ENCODE measurements at places on chromosomes 6 and 20.

DNA sequence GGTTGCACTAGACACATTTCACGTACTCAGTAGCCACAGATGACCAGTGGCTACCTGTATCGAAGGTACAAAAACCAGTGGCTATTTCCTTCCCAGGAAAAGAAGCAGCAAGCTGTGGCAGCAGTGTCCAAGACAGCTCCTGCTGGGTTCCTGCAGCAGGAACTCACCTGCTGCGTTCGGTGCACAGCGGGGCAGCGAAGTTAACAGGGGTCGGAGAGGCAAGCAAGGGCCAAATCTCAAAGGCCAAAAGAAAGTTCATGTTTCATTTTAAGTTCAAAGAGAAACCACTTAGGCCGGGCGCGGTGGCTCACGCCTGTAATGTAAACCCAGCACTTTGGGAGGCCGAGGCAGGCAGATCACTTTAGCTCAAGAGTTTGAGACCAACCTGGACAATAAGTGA lies 26.9 kb downstream of the ASIP start:
- DNase-seq, result no peak

DNA sequence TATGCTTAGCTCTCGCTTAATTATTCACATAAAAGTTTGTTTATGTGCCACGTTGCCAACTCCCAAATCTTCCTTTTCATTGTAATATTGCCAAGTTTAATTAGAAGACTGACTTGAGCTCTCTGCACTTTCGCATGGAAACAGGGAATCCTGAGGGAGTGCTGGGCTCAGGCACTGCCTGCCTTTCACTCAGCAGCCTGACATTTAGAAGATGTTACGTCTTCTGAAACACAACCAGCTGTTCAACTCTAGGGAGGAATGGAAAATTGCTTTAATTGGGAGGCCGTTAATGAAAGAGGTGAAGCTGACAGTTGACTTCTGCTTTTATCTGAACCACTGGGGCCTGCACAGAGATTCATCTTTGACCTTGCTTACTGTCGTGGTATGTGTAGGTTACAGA lies 77.4 kb upstream of the MTHFD1L start:
- DNase-seq, result no peak

- DNase-seq, result no peak
Observed at GRCh38 chr6:112415366-112415765, 68.2 kb downstream of the RFPL4B start.

DNA sequence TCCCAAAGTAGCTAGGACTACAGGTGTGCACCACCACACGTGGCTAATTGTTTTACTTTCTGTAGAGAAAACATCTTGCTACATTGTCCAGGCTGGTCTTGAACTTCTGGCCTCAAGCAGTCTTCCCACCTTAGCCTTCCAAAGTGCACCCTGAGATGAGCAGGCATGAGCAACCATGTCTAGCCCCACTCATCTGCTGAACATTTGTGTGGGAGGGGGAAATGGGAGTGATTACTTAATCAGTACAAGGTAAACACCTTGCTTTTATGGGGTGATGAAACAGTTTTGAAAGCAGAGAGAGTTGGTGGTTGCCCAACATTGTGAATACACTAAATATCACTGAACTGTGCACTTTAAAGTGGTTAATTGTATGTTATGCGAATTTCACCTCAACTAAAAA lies 5.3 kb downstream of the APMAP start:
- DNase-seq, result no peak

DNA sequence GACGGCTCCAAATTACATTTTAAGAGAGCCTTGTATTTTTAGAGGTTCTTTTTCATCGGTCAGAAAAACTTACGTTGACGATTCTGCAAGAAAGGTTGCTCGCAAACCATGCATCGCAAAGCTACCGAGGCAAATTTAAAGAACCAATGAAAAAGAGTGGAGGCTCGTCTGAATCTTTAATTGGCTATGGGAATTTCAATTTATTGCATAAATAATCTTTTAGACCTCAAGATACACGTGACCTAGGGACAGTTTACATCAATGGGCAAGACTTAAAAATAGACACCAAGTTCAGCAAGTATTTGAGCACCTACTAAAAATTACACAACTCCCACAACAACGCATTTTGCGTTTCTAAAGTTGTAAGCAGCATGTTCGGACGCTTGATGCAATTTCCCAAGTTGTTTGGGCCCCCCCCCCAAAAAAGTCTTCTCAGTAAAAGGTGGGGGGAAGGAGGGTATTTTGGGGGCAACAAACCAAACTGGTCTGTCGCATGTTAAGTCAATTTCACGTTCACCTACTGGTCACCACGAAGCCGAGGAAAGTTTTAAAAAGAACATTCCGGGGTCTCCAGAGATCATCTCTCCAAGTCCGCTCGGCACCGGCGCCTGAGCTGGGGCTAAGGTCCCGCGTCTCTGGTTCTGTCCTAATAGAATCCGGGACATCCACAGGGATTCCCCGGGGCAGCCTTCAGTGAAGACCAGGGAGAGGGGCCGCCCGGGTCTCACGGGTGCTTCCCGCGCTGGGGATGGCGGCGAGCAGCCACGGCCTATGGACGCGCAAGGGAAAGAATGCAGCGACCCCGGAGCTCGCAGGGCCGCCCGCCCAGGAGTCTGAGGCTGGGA lies 851 bp downstream of the SNX5 start:
- DNase-seq, result no peak
